Testis (tissue), 5 donors: ENCODE measurements at places on chromosomes 5 and 9.

- DNase-seq = no peak
Observed at GRCh38 chr9:107307331-107307730, 24.3 kb downstream of the RAD23B start.

DNA sequence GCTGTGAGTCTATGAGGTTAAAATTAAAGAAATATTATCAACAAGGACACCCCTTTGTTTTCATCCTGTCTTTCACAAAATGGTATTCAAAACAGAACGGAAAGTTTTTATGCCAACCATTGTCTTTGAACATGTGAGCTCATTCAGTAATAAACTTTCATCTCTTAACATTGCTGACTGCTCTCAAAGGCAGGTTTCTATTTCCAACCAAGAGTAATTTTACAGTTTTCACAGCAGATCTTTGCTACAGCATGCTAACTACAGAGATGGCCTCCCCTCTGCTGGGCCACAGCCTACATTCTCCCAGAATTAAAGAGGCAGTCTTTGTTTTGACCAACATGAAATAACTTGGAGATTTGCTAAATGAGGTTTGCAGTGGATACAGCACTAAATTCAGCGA is 101.5 kb downstream of the DMRT2 start:
- DNase-seq = no peak

DNA sequence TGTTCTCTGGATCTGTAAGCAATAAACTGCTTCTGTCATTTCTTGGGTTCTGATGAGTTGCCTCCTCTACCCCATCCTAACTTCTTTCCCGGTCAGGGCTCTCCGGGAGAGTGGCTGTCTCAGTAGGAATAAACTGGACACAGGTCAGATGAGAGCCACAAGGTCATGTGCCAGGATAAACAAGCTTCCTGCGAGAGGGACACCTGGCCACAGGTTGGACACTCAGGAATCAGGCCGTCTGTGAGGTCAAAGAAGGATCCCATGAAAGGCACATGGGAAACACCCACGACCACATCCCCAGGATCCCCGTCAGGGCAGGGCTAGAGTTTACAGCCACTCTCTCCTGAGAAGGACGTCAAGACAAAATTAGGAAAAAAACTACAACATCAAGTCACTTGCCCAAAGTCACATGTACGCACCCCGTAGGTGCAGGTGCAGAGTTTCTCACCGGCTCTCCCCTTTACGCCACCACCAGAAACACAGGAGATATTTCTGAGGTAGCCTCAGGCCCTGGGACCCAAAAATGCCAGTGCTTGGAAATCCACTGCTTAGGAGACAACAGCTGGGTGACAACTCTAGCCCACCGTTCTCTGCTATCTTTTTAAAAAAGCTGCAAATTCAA is 28.7 kb downstream of the CCT5 start:
- DNase-seq = peak; percentile 9

DNA sequence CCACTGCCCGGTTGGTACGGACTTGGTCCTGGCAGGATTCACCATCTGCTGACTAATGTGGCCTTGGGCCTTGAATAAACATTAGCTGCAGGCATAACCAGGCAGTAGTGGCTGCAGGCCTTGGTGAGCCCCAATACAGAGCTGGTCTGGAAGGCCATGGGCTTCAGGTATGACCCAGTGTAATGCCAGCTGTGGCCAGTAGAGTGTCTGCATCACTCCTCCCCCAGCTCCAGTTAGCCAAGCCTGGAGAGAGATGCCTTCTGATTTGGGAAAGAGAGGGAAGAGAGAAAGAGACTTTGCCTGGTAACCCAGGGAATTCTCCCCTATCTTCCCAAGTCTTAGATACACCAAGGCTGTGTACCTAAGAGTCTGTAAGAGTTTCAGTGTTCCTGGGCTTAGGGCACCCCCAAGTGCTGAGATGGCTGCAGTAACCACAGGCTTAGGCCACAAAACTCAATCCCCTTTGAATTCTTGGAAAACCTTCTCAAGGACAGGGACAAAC is 5.6 kb upstream of the C5 start:
- no peak for DNase-seq

GRCh38 chr5:61600945-61601511 is 269.0 kb downstream of the ZSWIM6 start:
- no peak for DNase-seq

GRCh38 chr5:122924719-122925395 is 79.4 kb downstream of the SNX24 start:
- no peak for DNase-seq

- no peak for DNase-seq
Observed at GRCh38 chr5:94749042-94749441, 130.6 kb downstream of the SLF1 start.

DNA sequence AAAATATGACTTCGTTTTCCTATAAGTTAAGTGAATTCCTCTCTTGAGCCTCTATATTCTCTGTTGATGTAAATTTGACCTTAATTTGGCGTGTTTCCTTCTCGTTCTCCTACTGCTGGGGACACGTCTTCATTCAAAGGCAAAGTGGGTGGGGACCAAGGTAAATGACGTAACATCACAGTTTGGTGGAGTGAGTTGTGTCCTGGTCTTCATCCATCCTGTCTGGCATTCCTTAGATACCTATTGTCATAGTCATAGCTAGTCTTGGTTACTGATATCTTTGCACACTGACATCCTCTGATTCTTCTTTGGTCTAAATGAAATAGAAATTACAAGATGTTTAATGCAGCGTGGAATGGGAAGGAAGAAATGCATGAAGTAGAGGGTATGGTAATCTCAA is 108.5 kb downstream of the NNT start:
- no peak for DNase-seq

DNA sequence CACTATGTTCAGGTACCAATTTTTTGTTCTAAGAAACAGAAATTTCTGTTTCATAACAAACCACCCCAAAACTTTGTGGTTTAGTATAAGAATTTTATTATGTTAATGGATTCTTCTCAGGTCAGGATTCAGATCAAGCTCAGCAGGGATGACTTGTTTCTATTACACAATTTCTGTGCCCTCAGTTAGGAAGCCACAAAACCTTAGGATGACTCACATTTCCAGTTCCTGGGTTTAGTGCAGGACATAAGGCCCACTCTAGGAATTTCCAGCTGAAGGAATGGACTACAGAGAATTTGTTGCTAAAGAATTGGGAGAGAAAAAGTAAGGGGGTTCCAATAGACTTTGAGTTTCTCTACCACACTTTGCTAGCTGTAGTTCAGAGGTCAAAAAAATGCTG is 629.3 kb downstream of the ANXA1 start:
- DNase-seq = no peak

- peak; percentile 51 for DNase-seq
Observed at GRCh38 chr9:137128862-137129455, 10.0 kb upstream of the GRIN1 start.

- DNase-seq = no peak
Observed at GRCh38 chr5:57231607-57232006, 57.7 kb downstream of the GPBP1 start.

GRCh38 chr5:72184408-72184807 is 77.1 kb downstream of the MAP1B start:
- no peak for DNase-seq

- no peak for DNase-seq
Observed at GRCh38 chr5:16392718-16393117, 72.9 kb downstream of the ZNF622 start.

DNA sequence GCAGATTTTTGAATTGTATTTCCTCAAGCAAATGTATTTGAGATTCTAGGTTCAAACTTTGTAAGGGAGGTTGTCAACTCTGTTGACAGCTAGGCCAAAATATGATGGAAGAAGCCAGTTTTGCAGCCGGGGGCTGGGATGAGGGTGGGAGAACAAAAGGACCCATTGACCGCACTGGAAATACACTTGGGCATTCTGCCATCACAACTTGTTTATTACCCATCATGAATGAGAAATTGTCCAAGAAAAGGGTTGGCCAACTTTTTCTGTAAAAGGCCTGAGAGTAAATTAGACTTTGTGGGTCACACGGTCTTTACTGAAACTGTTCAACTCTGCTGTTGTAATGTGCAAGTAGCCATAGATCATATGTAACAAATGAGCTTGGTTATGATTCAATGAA is 221.3 kb upstream of the KLF9 start:
- DNase-seq = peak; percentile 73

GRCh38 chr9:35680331-35681105 is 6.8 kb downstream of the CA9 start:
- DNase-seq = no peak

- DNase-seq = no peak
Observed at GRCh38 chr5:14683906-14684455, 19.5 kb downstream of the OTULIN start.

GRCh38 chr9:124818431-124819281 is 34.6 kb upstream of the WDR38 start:
- no peak for DNase-seq

DNA sequence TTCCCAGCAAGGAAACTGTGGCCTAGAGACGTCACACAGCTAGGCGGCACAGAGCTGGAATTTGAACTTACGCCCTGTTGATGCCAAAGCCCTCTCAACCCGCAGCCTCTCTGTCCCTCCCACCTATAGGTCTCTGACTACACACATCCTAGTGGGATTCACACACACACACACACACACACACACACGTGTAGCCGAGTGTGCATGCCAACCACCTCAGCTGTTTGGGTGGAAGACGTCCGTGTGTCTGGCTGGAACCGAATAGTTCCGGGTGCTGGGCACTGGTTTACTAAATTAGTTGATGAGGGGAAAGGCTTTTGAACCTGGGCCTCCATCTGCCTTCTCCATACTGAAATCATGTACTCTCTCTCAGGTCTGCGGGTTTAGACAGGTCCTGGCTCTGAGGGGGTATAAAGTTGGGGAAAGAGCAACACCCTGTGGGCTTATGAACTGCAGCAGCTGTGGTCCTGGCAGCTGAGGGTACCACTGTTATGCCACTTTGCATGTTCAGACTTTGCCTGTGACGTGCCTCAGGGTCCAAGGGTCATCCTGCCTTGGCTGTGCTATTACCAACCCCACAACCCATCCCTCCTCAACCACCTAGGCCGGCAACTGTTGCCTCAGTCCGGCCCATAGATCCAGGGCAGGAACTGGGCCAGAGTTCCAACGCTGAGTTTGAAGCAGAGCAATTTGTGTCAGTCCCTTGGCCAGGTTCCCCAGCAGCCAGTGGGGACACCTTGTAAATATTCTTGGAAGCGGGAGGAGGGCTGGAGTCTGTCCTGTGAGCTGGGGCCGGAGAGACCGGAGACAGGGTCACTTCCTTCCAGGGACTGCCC is 50.5 kb downstream of the PSD2 start:
- DNase-seq = peak; percentile 54

DNA sequence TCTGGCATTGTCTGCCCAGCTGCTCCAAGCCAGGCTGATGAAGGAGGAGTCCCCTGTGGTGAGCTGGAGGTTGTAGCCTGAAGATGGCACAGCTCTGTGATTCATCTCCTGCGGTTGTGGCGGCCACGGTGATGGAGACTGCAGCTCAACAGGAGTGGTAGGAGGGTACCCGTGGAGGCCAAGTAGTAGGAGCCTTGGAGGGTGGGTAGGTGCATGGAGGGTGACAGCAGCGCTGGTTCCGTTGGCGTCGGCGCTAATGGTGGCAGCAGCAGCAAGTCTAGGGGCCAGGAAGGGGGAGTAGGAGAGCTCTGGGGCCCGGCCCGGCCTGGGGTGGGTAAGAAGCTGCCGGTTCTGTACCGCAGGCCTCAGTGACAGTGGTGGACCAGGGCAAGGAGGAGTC is 22.4 kb upstream of the TRIM52 start:
- DNase-seq = no peak

- peak; percentile 70 for DNase-seq
Observed at GRCh38 chr9:129458155-129458661, 162.7 kb downstream of the C9orf50 start.

DNA sequence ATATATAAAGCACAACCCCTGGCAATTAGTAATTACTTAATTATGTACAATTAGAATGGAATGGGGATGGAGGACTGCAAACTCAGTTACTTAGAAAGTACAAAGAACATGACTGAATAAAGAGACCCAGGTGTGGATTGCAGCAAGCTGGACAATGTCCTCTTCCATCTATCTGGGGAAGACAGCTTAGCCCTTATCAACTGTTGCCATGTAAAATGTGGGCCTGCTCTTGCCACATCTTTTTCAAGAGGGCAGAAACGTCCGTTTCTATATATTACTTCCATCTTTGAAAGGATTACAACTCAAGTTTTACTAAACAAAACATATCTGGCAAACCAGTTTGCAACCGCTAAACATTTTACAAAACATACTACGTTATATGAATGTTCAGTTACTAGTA is 26.2 kb downstream of the GOLPH3 start:
- no peak for DNase-seq

DNA sequence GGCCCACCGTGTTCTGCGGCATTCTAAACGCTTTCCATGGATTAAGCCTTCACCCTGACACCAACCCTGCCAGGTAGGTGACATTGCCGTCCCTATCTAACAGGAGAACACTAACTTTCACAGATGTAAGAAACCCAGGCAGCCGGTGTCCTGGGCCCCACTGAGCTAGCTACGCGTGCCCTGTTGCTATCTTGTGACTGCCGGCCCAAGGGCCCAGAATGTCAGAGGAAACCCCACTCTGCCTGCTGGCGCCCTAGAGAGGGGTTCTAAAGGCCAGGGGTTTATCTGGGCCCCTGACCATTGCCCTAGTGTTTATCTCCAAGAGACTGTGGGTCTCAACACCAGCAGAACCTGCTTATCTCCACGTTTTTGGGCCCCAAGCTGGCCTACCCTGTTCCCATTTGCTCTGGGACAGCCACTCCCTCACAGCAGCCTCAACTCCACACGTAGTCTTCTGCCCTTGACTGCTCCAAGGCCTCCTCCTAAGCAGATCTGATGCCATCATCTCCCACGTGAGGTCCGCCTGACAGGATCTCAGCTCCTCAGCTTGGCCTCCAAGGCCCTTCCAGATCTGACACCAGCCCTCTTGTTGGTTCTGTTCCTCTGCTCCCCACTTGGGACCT is 18.1 kb upstream of the ZBTB34 start:
- DNase-seq = no peak

DNA sequence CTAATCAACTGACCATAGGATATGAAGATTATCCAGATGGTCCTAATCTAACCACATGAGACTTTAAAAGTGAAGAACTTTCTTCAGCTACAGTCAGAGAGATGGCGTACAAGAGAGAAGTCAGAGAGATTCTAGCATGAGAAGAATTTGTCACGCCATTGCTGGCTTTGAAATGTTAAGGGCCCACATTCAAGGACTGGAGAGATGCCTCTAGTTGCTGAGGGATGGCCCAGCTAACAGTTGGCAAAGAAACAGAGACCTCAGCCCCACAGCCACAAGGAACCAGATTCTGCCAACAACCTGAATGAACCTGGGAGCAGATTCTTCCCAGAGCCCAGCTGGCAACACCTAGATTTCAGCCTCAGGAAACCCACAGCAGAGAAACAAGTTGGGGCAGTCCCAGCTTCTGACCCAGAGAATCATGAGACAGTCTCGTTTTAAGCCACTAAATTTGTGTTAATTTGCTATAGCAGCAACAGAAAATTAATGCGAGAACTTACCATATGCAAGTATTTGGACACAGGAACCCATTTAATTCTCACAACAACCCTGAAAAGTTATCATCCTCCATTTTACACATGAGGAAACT is 132.0 kb downstream of the MLLT3 start:
- no peak for DNase-seq

DNA sequence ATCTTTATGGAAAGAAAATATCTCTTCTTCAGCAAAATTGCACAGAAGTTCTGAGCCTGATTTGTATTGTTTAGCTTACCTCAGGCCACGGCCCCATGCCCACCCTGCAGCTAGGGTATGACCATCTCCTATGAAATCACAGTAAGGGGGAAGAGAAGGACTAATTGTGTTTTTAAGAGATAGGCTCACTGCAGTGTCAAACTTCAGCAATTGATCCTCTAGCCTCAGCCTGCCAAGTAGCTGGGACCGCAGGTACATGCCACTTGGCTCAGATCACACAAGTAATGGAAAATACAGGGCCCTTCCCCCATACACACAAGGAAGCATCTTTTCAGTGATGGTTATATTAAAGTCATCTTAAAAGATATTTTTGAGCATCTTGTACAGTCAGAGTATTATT is 60.0 kb downstream of the DMAC1 start:
- DNase-seq = peak; percentile 12
